ENCODE measurements at places on chromosomes 12 and 14.

GRCh38 chr12:132600048-132601032, 10.0 kb downstream of the LRCOL1 start:
- peak; percentile 15 for DNase-seq

- no peak for DNase-seq
Measured at GRCh38 chr12:54014377-54015017, 5.7 kb downstream of the HOXC8 start.

GRCh38 chr12:31991815-31992214, 32.6 kb downstream of the RESF1 start:
- DNase-seq, result no peak

DNA sequence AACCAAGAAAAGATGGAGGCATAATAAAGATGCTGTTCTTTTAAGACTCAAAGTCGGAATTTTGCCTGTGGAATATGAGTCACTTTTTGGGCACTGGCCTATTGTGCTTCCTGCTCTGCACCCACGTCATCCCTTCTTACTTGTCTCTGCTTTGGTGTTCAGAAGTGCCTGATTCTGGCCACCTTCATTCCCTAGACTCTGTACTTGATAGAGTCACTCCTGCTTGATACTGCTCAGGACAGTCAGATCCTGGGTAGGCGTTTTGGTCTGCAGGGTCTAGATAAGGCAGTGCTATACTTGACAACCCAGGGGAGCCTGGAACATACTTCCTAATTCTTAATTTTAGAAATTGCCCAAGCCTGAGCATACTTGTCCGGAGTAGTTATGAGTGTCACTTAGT, 1.9 kb downstream of the LRRK2 start:
- no peak for DNase-seq

Measured in anterior cingulate cortex (tissue), 58 donors.